ENCODE measurements at places on chromosomes 6 and 20.

DNA sequence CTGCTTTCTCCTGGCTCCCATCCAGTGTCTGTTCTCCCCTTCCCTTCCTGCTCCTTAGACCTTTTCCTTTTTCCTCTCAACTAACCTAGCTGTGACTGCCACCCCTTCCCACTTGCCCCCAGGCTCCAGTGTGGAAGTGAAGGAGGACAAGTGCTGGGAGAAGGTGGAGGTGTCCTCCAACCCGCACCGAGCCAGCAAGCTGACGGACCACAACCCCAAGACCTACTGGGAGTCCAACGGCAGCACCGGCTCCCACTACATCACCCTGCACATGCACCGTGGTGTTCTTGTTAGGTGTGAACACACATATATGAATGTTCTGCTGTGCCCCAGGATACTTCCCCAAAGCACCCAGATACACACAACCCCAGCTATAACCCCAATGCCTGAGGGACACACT lies 18.5 kb downstream of the CUL9 start:
- no peak for DNase-seq

DNA sequence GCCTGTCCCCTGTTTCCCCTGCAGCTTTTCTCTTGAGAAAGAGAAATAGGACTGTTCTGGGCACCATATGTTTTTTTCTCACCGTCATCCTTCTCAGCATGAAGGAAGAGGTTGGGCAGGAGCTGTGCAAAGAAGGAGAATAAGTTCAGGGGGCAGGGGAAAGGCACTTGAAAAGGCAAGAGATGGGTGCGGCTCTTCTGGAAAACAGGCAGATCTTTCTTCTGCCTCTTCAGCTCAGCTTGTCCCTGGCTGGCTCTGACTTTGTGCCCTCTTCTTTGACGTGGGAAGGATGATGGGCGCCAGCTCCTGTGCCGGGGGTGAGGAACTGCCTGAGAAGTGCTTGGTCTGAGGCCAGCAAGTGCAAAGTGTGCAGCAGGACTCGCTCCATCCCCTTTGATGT lies 206.5 kb downstream of the DOK5 start:
- no peak for DNase-seq

DNA sequence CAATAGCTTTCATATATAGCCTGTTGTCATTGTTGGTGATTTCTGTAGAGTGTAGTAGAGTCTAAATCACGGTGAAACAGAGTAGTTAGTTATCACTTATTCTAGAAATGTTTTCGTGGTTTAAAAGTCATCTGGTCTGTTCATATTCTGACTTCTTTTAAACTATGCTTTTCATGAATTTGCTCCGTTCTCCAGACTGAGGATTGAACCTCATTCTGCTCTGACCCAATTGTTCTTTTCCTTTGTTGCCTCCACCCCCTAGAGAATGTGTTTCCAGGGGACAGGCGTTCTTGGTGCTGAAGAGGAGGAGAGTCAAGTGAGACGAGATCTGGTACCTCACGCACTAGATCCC lies 748 bp upstream of the ZNF292 start:
- DNase-seq = peak; percentile 60

GRCh38 chr6:71367756-71368155 lies 79.1 kb downstream of the OGFRL1 start:
- no peak for DNase-seq

DNA sequence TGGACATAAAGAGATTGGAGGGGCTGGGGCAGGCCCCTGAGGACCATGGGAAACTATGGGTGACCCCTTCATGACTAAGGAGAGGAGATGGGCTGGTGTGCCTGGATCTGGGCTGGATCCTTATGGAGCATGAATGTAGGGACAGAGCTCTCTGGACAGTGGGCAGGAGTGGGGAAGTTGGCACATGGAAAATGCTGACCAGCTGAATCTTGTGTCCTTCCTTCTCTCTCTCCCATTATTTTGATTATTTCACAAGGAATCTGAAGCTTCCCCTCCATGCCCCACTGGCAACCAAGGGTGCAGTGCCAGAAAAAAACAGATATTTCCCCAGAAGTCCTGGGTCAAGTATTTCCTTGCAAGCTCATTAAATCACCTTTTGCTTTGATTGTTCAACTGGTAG lies 175.2 kb downstream of the DHX35 start:
- no peak for DNase-seq

GRCh38 chr20:588476-588875 lies 21.6 kb downstream of the TCF15 start:
- DNase-seq = no peak

DNA sequence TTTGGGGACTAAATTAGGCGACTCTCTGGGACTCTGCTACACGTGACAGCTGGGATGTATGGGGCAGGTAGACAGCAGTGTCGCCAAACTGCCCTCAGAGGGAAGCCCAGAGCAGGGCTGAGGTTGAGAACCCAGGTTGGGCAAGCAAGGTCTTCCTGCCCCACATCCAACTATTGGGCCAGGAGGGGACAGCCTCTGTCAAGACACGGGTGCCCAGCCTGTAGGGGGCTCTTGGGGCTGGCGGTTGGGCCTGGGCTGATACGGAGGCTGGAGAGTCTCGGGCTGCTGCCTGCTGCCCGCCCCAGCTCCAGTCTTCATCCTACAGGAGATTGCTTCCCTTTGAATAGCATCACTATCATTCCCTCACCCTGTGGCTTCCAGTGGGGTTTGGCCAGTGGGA lies 33.3 kb downstream of the CPNE5 start:
- no peak for DNase-seq

GRCh38 chr6:5664149-5664548 lies 342.6 kb downstream of the NRN1 start:
- DNase-seq = no peak

DNA sequence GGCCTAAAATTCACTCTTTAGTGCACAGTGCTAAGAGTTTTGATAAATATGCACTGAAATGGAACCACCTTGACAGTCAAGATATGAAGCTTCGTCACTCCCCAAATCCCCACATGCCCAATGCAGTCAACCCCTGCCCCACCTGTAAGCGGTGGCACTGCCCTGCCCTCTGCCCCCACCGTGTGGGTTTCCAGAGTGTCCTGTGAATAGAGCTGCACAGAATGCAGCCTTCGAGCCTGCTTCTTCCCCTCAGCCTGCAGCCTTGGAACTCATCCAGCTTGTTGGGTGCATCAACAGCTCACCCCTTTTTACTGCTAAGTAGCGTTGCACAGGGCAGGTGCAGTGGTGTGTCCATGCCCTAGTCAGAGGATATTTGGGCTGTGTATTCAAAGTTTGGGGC lies 216.3 kb downstream of the SYNDIG1 start:
- no peak for DNase-seq

DNA sequence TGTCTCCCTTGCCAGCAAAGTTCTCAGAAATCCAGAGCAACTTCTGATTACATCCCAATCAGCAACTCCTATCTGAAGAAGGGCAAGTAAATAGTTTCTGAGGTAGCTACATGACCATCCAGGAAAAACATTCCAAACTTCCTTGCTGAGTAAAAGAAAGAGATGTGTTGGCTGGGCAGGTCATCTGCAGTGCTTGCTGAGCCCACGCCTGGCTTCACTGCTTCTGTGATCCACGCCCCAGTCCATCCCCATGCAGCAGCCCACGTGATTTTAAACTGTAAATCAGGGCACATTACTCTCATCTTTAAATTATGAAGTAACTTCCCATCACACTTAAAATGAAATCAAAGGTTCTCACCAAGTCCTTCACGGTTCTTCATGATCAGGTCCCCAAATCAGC lies 603.6 kb downstream of the QKI start:
- DNase-seq = no peak

GRCh38 chr6:52317841-52318581 lies 33.5 kb upstream of the MCM3 start:
- DNase-seq = peak; percentile 21

- no peak for DNase-seq
Measured at GRCh38 chr6:149201068-149201655, 116.3 kb upstream of the TAB2 start.

GRCh38 chr20:10472871-10473270 lies 37.8 kb downstream of the SLX4IP start:
- DNase-seq = no peak

DNA sequence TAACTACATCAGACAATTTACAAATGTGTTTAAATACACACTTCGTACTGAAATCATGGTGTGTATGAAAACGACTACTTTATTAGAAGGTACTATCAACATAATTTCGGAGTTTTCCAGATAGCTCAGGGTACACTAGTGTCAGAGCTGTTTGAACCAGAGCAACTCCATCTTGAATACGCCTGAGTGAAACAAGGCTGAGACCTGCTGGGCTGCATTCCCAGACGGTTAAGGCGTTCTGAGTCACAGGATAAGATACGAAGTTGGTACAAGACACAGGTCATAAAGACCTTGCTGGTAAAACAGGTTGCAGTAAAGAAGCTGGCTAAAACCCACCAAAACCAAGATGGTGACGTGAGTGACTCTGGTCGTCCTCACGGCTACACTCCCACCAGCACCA lies 167.6 kb downstream of the THBS2 start:
- no peak for DNase-seq

DNA sequence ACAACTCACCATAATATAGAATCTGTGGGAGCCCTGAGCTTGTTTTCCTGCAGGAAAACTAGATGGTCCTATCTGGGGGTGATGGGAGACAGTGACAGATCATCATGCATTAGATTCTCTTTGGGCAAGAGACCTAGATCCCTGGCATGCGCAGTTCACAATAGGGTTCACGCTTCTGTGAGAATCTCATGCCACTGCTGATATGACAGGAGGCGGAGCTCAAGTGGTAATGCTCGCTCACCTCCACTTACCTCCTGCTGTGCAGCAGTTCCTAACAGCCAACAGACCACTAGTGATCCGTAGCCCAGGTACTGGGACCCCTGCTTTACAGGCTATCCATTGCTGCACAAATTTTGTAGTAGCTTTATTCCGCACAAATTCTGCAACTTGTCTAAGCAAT lies 84.5 kb downstream of the HIVEP2 start:
- no peak for DNase-seq

DNA sequence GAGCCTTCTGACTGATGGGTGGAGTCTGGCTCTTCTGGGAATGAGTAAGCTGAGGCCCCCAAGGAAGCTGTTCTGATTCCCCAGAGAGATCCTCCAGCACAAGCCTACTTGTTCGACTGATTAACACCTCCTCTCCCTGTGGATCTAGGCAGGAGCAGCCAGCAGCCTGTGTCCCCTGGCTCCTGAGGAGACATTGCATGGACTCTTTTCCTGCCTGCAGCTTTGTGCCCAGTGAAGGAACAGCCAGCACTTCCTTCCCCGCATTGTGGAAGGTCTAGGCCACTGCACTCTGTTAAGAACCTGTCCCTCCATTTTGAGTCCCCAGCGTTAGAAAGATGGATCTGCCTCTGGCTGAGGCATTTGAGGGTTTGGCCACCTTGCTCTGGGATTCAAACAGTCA lies 29.1 kb downstream of the LRFN2 start:
- no peak for DNase-seq

GRCh38 chr6:130215526-130215925 lies 7.2 kb downstream of the SAMD3 start:
- no peak for DNase-seq

DNA sequence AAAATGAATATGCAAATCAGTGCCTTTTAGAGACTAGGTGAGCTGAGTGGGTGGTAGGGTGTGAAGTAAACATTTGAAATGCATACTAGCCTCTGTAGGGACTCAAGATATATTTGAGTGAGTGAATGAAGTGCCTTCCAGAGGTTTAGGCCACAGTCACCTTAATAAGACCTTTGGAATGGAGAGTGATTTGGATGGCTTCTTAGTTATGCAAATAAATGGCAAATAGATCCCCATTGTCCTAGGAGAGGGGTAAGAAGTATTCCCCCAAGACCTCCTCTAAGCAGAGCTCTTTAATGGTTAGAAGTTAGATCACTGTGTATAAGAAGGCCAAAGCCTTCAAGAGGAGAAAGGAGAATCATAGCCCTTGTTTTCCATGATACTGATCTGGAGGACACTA lies 47.8 kb upstream of the IMPG1 start:
- no peak for DNase-seq

DNA sequence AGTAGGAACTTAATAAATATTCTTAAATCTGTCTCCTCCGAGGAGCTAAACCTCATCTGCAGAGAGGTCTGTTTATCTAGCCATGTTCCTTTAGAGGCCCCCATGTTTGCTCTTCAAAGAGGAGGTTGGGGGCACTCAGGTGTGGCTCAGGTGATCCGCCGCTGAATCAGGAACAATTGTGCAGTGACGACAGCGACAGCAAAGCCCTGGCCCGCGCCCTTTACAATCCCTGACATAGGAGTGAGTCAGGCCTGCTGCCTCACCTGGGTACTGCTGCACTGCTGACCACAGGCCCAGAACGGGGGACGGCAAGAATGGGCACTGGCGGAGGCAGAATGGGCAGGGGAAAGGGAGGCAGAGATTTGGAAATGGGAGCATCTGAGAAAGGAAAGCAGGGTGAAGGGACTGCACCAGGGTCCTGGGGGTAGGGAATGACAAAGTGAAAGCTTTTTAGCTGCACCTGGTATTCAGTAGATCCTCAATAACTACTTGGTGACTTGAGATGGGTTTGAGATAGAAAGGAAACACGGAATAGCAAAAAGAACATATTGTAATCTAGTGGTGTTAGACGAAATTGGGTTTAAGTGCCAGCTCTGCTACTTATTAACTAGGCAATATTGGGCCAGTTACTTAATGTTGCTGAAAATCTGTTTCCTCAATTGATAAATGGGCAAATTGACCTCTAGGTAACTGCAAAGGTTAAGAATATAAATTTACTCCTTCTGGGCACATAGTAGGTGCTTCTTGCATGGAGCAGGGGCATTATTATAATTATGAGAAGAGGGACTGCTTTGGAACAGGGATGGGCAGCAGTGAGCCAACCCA lies 5.4 kb upstream of the IER3 start:
- no peak for DNase-seq

GRCh38 chr6:15473741-15474161 lies 189.1 kb downstream of the DTNBP1 start:
- peak; percentile 55 for DNase-seq

DNA sequence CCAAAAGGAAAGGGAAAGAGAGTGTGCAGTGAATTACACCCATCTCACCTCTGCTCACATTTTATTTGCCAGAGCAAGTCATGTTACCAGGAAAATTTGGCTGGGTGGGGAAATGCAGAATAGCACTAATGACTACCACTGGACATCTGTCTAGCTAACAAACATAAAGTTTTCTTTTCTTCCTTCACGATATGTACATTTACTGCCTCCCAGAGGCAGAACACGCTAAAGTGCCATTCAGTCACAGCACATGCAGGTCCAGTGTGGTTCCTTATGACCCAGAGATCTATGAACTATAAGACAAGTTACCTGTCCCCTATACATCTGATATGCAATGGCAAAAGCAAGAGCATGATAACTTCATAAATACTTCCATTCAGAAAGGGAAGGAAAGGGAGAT lies 194.1 kb downstream of the OGFRL1 start:
- DNase-seq = no peak

- no peak for DNase-seq
Measured at GRCh38 chr6:159017757-159018559, 18.0 kb upstream of the RSPH3 start.

GRCh38 chr6:138104618-138105213 lies 2.5 kb downstream of the PERP start:
- DNase-seq = no peak

DNA sequence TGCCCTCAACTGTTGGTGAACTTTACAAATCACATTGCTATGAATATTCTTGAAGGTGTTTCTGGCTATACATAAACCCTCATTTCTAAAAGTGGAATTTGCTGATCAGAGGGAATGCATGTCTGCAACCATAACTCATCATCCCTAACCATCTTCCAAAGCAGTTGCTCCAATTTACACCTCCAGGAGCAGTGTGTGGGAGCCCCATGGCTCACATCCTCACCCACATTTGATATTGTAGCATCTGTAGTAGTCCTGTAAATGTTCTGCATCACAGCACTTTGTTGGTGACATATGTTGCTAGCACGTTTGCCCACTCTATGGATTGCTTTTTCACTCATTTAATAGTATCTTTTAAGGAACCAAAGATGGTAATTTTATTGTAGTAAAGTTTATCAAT lies 183.8 kb upstream of the SMLR1 start:
- DNase-seq = no peak

Data from AG09309 (cell line).